A172 (cell line): ENCODE measurements at places on chromosomes 12 and 14.

DNA sequence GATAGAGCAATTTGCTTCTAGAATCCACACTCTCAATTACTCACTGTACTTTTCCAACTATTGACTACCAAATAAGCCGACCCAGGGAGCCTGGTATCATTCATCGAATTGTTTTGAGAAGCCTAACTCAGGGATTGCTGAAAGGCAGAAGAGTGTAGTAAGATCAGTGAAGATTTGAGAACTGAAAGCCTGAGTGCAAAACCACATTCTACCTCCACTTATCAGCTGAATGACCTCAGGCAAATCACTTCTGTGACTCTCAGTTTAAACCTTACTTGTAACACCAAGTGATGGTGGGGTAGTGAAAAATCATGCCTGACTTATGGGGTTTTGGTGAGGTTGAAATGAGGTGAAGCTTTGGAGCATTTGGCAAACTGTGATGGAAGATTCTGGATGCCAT is 126.1 kb upstream of the MAX start:
- DNase-seq: no peak

- no peak for DNase-seq
These were observed 164.3 kb downstream of the GRIN2B start for GRCh38 chr12:13817131-13817530.

DNA sequence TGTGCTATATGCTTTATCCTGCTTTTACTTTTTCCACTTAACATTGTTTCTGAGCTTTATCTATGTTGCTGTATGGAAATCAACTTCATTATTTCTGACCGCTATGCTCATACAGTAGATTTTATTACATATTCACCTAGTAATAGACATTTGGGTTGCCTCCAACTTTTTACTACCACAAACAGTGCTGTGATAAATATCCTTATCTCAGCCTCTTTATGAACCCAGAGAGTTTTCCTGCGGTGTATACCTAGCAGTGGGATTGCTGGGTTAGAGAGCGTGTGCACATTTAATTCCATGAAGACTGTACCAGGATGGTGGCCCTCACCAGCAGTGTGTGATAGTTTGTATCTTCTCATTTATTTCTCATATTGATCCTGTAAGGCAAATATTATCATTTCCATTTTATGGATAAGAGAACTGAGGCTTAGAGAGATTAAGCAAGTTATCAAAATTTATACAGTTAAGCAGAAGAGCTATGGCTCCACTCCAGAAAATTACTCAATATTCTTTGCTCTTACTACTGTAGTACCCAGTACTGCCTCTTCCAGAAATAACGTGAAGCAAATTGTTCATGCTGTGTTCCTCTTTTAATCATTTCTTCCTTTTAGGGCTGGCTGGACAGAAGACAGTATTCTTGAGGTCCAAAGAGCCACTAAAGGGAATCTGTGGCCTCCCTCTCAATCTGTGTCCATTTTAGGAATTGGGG is 26.3 kb upstream of the CISTR start:
- no peak for DNase-seq

GRCh38 chr14:92719421-92719820 is 29.0 kb downstream of the LGMN start:
- no peak for DNase-seq

DNA sequence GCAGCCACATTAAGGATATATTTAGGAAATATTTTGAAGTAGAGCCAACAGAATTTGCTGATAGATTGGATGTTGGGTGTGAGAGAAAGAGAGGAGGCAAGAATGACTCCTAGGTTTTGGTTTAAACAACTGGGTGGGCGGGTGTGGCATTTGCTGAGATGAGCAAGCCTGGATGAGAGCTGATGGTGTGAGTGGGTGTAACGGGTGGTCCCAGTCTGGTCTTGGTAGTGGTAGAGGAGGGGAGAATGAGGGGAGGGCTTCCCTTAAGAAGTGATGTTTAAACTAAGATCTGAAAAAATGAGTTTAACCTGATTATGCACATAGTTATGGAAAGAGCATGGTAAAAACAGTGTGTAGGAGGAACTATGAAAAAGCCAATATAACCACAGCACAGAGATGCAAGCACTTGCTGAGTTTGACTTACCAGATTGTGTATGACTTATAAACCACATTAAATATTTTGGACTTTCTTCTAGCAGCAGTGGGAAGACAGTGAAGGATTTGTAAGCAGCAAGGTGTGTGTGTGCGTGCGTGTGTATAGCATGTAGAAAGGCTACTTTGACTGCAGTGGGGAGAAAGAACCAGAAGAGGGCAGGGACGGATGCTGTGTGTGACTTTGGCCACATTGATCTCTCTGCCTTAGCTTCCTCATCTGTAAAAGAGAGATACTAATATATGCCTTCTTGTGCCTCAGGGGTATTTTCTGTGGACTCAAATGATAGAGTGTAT is 139.7 kb downstream of the PRIMA1 start:
- no peak for DNase-seq

DNA sequence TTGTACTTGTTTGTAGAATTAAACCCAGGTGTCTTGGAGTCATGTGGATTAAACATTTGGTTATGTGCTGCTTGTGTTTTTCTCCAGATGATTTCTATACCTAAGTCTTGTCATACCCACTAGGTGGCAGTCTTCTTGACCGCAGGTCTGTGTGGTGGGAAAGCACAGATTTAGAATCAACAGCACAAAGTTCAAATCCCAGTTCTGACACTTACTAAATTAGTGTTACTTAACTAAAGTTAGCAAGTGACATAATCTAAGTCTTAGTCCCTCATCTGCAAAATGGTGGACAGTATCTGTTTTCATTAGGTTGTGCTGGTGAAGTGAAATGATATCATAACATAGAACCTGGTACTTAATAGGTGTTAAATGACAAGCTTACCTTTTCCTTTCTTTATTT is 151.0 kb upstream of the ARHGAP5 start:
- DNase-seq: peak; percentile 31

- DNase-seq: no peak
These were observed 90.7 kb upstream of the ANO4 start for GRCh38 chr12:100703868-100704267.

DNA sequence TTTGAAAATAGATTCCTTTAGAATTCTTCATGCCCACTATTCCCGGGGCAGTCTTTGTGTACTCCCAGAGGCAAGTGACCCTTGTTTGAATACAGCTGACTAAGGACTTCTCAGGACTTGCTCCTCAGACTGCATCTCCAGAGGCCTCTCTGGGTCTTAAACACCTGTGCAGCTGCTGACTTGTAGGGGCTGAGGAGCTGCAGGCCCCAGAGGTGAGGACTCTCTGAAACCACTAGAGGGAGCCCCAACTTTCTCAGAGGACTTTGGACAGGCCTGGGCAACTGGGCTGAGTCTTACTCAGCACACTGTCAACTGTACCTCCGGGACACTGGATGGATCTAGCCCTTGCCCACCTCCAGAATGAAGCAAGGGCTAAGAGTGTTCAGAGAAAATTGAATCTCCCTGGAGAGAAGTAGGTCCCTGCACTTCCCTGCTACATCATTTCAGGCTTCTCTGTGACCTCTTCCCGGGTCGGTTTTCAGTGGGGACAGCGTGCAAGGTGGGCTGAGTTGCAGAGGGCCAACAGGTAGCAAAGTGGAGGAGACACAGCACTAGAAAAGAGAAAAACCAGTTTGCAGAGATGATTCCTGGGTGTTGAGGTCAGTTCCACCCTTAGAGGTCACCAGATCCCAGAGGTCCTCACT is 164.6 kb downstream of the TMEM117 start:
- peak; percentile 25 for DNase-seq

DNA sequence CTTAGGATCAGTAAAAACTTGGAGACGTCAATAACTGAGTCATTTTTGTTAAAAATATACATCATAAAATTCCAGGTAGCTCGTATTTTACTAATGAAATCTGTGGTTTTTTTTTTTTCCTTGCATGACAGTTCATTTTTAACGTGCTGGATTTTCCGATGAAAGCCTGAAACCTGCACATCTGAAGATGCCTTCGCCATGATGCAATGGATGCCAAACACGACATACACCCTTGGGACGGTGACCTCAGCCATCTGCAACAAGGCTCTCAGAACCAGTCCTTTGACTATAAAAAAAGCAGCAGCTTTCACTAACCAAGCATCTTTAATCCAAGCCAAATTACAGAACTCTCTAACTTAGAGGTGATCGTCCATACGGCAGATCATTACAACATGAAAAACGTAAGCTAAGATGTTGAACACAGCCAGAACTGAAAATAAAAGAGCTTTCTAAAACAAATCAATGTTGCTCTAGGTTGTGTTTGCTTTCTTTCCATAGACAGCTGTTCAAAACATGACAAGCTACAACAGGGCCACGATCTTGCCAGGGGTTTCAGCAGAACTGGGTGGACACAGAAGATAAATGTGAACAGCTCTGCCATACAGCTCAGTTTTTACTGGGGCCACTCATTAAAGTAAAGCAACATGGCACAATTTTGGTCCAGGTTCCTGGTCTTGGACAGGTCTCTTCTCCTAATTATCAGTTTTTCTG is 7.8 kb downstream of the NIN start:
- no peak for DNase-seq

- DNase-seq: no peak
These were observed 49.2 kb upstream of the AEBP2 start for GRCh38 chr12:19390051-19390598.

DNA sequence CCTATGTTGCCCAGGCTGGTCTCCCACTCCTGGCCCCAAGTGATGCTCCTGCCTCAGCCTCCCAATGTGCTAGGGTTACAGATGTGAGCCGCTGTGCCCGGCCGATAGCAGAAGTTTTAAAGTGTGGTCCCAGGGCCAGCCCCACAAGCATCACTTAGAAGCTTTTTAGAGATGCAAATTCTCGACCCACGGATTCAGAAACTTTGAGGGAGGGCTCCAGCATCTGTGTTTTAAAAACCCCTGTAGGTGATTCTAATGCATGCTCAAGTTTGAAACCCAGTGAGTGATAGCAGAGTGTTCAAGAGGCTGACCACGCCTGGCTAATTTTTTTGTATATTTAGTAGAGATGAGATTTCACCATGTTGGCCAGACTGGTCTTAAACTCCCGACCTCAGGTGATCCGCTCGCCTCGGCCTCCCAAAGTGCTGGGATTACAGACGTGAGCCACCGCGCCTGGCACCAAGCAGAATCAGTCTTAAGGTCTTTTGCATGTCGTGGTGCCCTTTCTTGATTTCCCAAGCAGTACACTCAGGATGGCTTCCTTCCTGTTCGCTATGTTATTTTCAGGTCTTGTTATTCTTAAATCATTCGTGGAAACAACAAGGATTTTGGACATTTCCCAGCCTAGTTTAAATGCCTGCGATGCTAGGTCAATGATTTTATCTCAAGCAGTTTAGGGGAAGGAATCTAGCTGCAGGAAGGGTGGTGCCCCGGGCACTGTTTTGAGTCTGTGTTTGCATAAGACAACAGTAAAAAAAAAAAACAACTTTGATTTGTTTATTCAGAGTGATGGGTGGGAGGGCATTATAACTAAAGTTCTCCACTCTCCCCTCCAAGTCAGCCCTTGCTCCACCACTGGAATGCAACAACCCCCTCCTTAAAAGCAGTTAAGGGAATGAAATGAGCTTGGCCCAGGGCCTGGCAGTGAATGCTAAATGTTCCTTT is 9.2 kb upstream of the RILPL2 start:
- no peak for DNase-seq

DNA sequence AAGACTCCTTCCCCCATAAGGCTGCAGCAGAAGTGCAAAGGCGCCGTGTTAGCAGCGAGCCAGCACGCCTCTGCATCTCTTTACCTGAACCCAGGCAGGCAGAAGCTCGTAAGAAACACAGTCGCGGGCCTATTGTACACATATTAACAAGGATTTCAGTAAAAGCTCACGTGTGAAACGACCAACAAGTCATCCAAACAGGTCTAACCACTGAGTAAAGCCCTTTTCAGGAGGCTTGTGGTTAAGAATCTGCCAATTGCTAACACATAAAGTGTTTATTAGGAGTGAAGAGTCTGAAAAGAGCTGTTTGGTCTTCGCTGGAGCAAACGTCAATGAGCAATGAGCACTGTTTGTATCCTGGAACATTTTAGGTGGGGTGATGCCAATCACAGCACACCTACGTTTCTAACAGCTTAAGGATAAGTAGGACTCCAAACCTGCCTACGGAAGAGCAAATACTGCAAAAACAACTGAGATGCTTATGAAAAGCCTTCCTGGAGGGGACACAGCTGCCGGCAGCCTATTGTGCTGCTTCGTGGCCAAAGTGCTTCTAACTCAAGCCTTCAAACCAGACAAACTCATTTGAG is 43.1 kb downstream of the PRKAB1 start:
- no peak for DNase-seq

DNA sequence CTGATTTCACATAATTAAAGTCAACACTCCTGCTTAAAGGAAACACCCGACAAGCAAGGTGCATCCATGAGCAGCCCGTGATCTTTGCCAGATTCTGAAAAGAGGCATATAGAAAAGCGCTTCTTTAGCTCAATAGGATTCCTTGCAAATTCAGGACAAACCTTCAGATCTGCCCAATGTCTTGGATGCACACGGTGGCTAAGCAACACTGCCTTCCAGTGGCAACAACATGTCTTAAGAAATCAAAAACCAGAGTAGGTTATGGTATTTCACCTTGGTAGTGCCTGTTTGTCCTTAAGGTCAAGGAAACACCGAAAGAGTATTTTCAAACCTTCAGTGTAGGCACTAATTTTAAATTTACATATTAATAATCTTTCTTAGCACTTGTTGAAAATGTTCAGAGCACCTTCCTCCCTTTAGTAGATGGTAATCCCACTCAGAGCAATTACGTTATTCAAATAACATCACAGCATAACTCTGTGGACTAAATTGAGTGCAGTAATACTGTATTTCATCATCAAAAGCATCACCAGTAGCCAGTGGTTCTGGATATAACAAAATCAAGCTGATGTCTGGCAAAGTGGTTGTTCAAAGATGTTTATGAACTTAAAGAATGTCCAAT is 58.0 kb upstream of the CDKN3 start:
- peak; percentile 35 for DNase-seq

GRCh38 chr12:52971679-52972329 is 22.9 kb downstream of the KRT18 start:
- DNase-seq: peak; percentile 82

DNA sequence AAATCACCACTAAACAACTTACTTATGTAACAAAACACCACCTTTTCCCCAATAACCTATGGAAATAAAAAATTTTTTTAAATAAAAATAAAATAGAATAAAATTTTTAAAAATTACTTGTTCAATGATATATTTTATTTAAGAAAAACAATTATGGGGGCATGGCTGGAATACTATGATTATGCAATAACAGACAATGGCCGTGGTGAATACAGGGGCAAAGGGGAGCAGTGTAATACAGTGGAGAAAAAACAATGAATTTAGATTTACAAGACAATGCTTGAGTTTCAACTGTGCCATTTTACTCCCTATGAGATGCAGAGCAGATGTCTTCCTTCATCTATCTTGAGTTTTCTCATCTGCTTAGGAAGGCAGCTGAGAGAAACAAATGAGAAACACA is 72.9 kb downstream of the BLTP3B start:
- DNase-seq: no peak

DNA sequence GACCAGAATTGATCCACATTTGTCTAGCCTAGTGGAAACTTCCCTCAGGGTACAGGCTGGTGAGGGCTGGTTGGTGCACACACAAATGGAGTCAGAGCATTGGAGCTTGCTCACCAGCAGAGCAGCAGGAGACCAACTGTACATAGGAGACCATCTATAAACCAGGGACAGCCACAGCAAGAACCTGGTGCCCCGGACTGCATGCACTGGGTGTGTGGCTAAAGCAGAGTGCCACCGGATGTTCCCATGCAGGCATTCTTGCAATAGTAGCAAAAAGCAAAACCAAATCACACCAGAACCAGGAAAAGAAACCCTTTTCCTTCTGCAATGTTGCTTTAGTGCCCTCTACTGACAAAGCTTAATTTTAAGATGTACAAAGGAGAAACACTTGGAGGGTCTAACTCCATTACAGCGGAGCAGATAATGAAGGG is 136.4 kb downstream of the MDGA2 start:
- DNase-seq: peak; percentile 6
